ENCODE measurements at places on chromosomes 4 and X.

DNA sequence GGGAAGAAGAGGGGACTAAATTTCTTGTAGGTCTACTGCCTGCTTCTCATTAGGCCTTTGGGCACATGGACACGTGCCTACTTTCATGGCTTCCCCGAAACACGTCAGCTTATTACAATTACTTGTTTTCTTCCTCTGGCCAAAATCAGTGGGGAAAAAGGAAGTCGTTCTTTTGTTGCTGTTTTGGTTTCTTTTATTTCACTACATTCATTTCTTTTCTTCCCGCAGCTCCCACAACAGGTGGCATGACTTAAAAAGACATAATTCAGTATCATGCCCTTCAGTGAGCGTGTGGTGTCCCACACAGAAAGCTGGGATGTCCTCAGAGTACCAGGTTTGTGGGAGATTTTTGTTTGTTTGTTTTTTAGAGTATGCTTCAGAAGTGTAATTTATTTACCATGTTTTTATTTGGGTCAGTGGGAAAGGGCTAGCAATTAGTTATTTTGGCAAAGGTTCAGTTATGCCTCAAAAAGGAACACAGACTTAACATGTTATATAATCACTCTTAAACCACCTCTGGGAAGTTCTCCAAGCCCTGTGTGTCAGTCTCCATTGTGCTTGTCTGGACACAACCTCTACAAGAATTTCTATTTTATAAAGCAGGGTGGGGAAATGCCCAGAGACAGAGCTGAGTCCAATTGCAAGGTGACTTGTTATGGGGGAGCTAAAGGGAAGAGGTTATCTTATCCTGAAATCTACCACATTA, 44.2 kb upstream of the SPRY1 start:
- no peak overlapping the region for H3K4me3 ChIP-seq
- no peaks in the 10 kb centered on the region for H3K4me1 ChIP-seq
- H3K36me3 ChIP-seq = no peaks in the 10 kb centered on the region
- no peak for DNase-seq
- no peaks in the 10 kb centered on the region for H3K27me3 ChIP-seq

GRCh38 chr4:159232465-159233106, 129.7 kb downstream of the RAPGEF2 start:
- no peak overlapping the region for H3K27ac ChIP-seq
- DNase-seq = no peak

- no peak overlapping the region for H3K4me3 ChIP-seq
- H3K27ac ChIP-seq = no peak overlapping the region
- no peak for DNase-seq
- no peaks in the 10 kb centered on the region for H3K4me1 ChIP-seq
These were observed 310.3 kb upstream of the SLIT2 start for GRCh38 chr4:19941434-19941833.

DNA sequence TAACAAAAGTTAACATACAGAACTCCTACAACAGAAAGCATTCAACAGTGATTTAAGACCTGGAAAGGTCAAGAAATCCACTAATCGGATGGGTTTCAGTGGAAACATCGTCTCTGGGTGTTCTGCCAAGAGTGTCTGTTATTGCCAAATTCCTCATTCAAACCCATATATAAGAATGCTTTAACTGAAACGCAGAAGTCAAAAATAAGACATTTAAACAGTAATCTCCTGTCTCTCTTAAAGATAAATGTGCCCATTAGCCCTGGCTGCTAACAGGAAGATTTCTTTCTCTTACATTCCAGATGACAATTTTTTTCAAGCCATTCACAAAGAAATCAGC, 31.5 kb downstream of the DCTD start:
- no peaks in the 10 kb centered on the region for H3K27me3 ChIP-seq
- peak overlapping the region; percentile 4 for H3K27ac ChIP-seq
- no peaks in the 10 kb centered on the region for H3K4me1 ChIP-seq
- H3K36me3 ChIP-seq = no peaks in the 10 kb centered on the region
- no peak for DNase-seq

Measured in uterus (tissue), 4 donors.